ENCODE measurements at places on chromosomes 1 and 21. TPM values are rescaled to one million over a fixed set of nuclear protein-coding genes. Genes with fewer than 3 reads are reported as not detected.

DNA sequence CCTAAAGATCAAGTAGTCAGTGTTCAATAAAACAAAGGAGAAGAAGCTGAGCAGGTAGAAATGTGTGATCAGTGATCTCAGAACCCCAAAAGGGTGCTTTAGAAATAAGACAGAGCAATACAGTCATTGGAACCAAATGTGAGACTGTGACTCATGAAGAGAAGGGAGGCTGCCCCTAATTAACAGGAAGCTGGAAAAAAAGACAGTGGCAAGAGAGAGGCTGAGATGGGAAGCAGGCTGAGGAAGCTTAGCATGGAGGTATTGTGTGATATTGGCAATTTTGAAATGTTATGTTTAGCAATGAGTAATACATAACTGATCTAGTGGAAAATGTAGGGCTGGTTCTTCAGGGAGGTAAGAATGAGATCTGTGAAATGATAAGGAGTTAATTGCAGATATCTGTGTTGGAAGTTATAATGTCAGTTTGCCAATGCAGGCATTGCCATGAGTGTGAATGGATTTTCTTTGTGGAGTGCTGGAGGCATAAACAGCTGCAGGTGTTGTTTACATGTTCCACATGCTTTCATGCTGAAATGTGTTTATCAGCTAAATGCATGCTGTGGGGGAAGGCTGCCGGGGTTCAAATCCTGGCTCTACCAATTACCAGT is 90.6 kb upstream of the CACNA1E start:
- no peak overlapping the region for H3K4me3 ChIP-seq
- DNase-seq, result no peak
- H3K27me3 ChIP-seq, result peaks cover 4% of the 10 kb centered on the region
- no peak overlapping the region for H3K27ac ChIP-seq
- no peaks in the 10 kb centered on the region for H3K4me1 ChIP-seq

DNA sequence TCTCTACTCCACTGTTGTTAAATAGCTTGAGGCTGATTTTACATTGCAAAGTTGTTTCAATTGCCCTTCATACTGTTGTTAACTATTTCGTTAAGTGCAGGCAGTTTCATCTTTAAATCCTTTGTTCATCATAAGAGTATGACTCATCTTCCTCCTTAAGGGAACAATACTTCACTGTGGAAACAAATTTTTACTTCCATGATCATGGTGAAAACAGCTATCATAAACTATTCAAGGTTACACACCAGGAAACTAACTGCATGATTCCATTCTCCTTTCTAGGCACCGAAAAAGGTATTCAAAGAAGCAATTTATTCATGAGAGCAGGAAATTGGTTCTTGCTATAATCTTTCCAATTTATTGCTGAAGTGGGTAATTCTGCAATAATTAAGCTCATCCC is 593.2 kb downstream of the LRRIQ3 start:
- no peaks in the 10 kb centered on the region for H3K36me3 ChIP-seq
- no peaks in the 10 kb centered on the region for H3K4me1 ChIP-seq
- DNase-seq, result no peak
- no peak overlapping the region for H3K4me3 ChIP-seq
- H3K27me3 ChIP-seq, result no peaks in the 10 kb centered on the region
- no peak overlapping the region for H3K27ac ChIP-seq

DNA sequence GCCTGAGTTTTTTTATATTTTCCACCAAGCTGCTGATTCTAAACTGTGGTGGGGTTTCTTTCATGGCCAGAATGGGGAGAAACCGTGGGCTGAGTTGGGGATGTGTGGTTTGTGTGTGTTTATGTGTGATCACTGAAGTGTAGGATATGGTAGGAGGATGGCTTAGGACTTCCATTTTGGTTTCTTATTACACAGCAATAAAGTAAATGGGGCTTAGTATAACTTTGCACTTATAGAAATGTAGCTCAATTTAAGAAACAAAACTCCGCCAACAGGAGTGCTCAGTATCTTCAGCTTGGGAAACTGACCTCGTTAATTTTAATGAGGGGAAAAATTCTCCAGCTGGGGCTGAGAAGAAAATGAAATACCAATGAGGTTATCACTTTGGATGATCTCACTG is 77.8 kb downstream of the PBX1 start:
- H3K27me3 ChIP-seq, result no peaks in the 10 kb centered on the region
- no peak overlapping the region for H3K4me3 ChIP-seq
- H3K4me1 ChIP-seq, result no peaks in the 10 kb centered on the region
- no peaks in the 10 kb centered on the region for H3K36me3 ChIP-seq
- no peak for DNase-seq

- peaks cover 49% of the 10 kb centered on the region for H3K27me3 ChIP-seq
- DNase-seq, result no peak
- no peak overlapping the region for H3K27ac ChIP-seq
These were observed 1.1 kb downstream of the SLC35F3 start for GRCh38 chr1:233905416-233906051.

DNA sequence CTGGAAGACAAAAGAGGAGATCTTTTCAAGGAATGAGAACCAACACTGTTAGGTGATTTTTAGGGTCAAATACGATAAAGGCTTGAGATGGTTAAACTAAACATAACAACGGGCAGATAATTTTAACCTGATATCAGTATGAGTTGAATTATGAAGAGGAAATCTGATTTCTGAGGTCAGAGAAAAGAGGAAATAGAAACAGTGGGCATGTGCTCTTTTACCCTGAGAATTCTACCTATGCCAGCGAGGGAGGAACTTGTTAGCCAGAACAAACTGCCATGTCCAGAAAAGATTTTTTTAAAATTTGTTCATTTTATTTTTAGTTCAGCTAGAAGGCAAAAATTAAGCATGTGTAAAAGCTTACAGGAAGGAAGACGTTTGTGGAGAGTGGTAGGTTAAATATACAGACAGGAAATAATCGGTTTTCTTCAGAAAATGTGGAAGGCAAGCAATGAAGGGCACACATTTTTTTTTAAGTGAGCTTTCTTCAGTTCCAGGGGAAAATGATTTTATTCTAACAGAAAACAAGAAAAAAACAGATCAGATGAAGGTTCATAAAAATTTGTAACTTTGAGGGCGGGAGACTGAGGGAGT is 1745.3 kb downstream of the MRPL39 start:
- H3K4me3 ChIP-seq, result no peak overlapping the region
- H3K27ac ChIP-seq, result peak overlapping the region; percentile 31
- no peaks in the 10 kb centered on the region for H3K36me3 ChIP-seq
- H3K4me1 ChIP-seq, result peaks cover 25% of the 10 kb centered on the region

DNA sequence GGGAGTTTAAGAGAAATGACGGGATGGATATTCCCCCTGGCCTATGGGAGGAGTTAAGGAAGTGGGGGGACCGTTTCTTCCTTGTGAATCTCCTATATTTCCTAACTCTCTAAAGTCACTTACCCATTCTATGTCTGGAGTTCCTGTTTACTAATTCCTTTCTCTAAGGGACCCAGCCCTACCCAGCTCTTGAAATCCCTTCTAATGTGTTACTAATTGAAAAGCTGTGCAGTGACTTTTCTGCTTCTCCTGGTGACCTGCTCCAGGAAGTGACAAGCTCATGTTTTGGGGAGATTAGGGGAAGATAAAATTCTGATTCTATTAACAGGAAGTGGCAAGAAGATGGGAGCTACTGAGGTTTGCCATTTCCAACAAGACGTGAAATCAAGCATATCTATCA is 4.0 kb upstream of the SAMSN1 start:
- no peak for DNase-seq
- no peaks in the 10 kb centered on the region for H3K27me3 ChIP-seq
- H3K27ac ChIP-seq, result no peak overlapping the region
- H3K4me3 ChIP-seq, result no peak overlapping the region
- no peaks in the 10 kb centered on the region for H3K4me1 ChIP-seq
- H3K36me3 ChIP-seq, result no peaks in the 10 kb centered on the region

- H3K27ac ChIP-seq, result no peak overlapping the region
- no peaks in the 10 kb centered on the region for H3K4me1 ChIP-seq
- H3K36me3 ChIP-seq, result no peaks in the 10 kb centered on the region
- no peak for DNase-seq
- no peak overlapping the region for H3K4me3 ChIP-seq
These were observed 5.5 kb upstream of the FMO2 start for GRCh38 chr1:171179318-171180227.

- DNase-seq, result no peak
- no peaks in the 10 kb centered on the region for H3K27me3 ChIP-seq
- H3K4me3 ChIP-seq, result no peak overlapping the region
- no peaks in the 10 kb centered on the region for H3K36me3 ChIP-seq
These were observed 8.3 kb downstream of the WARS2 start for GRCh38 chr1:119132179-119132578.

- H3K27ac ChIP-seq, result no peak overlapping the region
- no peak for DNase-seq
- H3K4me3 ChIP-seq, result no peak overlapping the region
- no peaks in the 10 kb centered on the region for H3K27me3 ChIP-seq
- peaks cover 4% of the 10 kb centered on the region for H3K36me3 ChIP-seq
- peaks cover 14% of the 10 kb centered on the region for H3K4me1 ChIP-seq
These were observed 6.1 kb upstream of the SYTL1 start for GRCh38 chr1:27335506-27336422.

- DNase-seq, result no peak
- H3K27me3 ChIP-seq, result no peaks in the 10 kb centered on the region
These were observed 3.0 kb downstream of the SPATA46 start for GRCh38 chr1:162373541-162374260.

GRCh38 chr21:41672543-41672915 is 94.3 kb downstream of the RIPK4 start:
- H3K4me3 ChIP-seq, result no peak overlapping the region
- H3K27me3 ChIP-seq, result no peaks in the 10 kb centered on the region
- H3K27ac ChIP-seq, result no peak overlapping the region
- no peaks in the 10 kb centered on the region for H3K4me1 ChIP-seq

DNA sequence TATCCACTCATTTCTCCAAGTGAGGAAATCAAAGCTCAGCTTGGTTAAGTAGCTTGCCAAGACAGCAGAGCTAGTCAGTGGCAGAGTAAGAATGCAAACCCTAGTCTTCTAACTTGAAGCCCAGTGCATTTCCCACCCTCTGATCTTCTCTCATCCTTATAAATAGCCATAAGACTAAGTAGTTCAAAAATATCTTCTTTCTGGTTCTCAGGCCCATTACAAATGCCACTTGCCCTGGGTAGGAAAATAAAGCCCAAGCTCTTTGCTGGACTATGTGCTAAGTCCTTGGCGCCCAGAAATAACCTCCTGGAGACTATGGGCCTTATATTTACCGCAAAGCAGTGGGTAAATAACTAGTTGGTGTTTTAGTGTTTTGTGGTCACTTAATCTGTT is 505.8 kb downstream of the PLPP3 start:
- no peak overlapping the region for H3K4me3 ChIP-seq
- DNase-seq, result no peak
- H3K27me3 ChIP-seq, result no peaks in the 10 kb centered on the region
- H3K4me1 ChIP-seq, result no peaks in the 10 kb centered on the region

- H3K36me3 ChIP-seq, result no peaks in the 10 kb centered on the region
- no peaks in the 10 kb centered on the region for H3K27me3 ChIP-seq
- H3K4me3 ChIP-seq, result no peak overlapping the region
- H3K27ac ChIP-seq, result no peak overlapping the region
These were observed 169.8 kb downstream of the TTLL7 start for GRCh38 chr1:83829106-83829505.

DNA sequence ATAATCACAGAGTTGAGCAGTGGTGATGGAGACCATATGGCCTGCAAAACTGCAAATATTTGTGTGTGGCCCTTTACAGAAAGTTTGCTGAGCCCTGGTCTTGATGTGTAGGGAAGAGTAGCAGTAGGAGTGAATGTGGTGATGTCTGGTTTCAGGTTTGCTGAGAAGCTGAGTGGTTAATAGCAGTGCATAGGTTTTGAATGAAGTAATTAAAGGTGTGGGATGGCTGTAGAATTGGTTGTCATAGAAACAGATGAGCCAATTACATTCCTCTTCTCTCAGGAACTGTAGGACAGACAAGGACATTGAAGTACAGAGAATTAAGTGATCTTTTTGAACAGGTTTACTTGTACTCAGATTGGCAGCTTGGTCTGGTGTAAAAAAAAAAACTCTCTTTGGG is 37.4 kb downstream of the PRDM2 start:
- no peak overlapping the region for H3K4me3 ChIP-seq
- H3K27ac ChIP-seq, result no peak overlapping the region
- H3K4me1 ChIP-seq, result peaks cover 21% of the 10 kb centered on the region

DNA sequence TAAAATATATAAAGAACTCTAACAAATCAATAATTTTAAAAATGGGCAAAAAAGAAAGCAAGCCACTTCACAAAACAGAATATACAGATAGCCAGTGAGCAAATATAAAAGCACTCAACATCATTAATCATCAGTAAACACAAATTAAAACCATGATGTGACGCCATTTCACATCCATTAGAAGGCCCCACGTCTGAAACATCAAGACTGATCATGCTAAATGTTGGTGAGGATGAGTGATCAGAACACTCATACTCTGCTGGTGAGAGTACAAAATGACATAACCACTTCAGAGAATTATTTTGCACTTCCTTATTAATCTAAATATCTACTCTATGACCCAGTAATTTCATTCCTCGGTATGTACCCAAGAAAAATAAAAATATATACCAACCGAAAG is 512.2 kb upstream of the NR5A2 start:
- DNase-seq, result no peak
- no peaks in the 10 kb centered on the region for H3K4me1 ChIP-seq
- H3K4me3 ChIP-seq, result no peak overlapping the region
- H3K27ac ChIP-seq, result no peak overlapping the region

DNA sequence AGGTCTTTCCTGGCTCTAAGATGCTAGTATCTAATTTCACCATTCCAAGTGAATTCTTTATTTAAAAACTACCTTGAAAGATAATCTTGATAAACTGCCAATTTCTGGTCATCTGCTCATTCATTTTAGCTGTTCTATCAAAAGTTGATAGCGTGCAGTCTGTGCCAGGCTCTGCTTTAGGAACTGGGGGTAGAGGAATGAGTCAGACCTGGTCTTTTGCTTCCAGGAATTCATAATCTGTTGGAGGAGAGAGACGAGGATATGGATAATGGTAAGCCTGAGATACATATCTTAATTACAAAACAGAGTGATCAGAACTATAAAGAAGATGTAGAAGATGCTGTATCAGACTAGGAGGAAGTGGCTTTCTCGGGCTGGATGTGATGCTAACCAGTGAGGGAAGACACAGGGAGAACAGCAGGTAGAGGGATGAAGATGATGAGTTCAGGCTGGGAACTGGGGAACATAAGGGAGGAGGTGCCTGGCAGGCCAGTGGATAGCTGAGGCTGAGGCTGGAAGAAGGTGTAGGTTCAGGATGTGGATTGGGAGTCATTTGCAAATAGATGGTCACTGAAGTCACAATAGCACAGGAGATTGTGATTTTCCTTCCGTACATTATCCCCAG is 12.3 kb upstream of the PHC2 start:
- no peaks in the 10 kb centered on the region for H3K36me3 ChIP-seq
- no peak overlapping the region for H3K4me3 ChIP-seq
- H3K27me3 ChIP-seq, result no peaks in the 10 kb centered on the region

The RLF gene
- 23.7 TPM for total RNA-seq

The KCNE1 gene
- total RNA-seq, result 50.2 TPM

The ELAVL4 gene
- not detected for total RNA-seq

The SLC35A3 gene
- total RNA-seq, result 25.9 TPM

The CYP4B1 gene
- total RNA-seq, result 0.46 TPM

All from spleen (tissue), 13 donors.